Cardiac ventricle fibroblast (primary cell): ENCODE measurements at places on chromosomes 1 and 21. TPM values are rescaled to one million over a fixed set of nuclear protein-coding genes. Genes with fewer than 3 reads are reported as not detected.

The PAQR6 gene
- 0.37 TPM in 1 of 2 replicates, not detected in the other for total RNA-seq

The CD5L gene
- total RNA-seq = not detected in 2 replicates

The SPRR2E gene
- not detected in 2 replicates for total RNA-seq

The IL19 gene
- not detected in 2 replicates for total RNA-seq

The RIIAD1 gene
- total RNA-seq = not detected in 2 replicates

The PRAMEF27 gene
- not detected in 2 replicates for total RNA-seq

The IGSF9 gene
- not detected in 2 replicates for total RNA-seq

The C1orf94 gene
- not detected in 2 replicates for total RNA-seq

The BMP8B gene
- 0.06 TPM in 1 of 2 replicates, not detected in the other for total RNA-seq

The TENT5C gene
- 0.39 and 0.62 TPM in 2 replicates for total RNA-seq

The RHD gene
- not detected in 2 replicates for total RNA-seq

The APP gene
- 496 and 560 TPM in 2 replicates for total RNA-seq

The MTMR11 gene
- 3.9 and 7.3 TPM in 2 replicates for total RNA-seq

The AVPR1B gene
- total RNA-seq = not detected in 2 replicates

The LCE6A gene
- not detected in 2 replicates for total RNA-seq

The IL12RB2 gene
- total RNA-seq = not detected in 2 replicates

The CORT gene
- total RNA-seq = not detected in 2 replicates

The OR2T35 gene
- not detected in 2 replicates for total RNA-seq

The ALG14 gene
- total RNA-seq = 0.94 and 1.3 TPM in 2 replicates
